Activated T-cell treated with anti-CD3 and anti-CD28 coated beads, Interleukin-2, amount 50 U/mL, for 72 hours (primary cell): ENCODE measurements at places on chromosomes 3 and 15.

DNA sequence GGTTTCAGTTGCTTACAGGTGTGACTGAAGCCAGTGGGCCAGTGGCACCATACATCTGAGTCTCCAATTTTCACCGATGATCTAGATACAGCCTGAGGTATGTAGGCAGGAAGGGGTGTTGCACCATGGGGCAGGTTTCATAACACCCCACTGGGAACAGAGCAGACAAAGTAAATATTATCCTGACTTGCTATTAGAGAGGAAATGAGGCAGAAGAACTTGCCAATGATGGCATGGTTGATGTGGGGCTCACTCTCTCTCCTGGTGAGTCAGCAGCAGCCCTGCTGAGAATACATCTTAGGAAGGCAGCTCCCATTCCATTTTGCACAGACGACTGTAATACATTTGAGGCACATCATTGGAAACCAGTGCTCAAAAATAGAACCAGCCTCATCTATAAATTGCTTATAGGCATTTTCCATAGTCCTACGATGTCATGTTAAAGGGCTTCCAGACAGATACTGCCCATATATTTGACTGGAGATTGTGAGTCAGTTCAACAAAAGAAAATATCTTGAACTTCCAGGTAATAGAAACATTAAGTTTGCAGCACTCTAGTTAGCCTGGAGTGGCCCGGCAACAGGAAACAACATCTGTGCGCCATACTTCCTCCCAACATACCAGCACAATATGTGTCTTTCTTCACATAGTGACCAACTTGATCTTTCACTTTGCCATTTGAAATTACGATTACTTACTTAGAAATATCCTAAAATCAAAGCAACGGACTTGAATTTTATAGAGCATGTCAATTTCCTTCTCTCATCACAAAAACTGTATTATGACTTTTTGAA, 175.5 kb downstream of the NECTIN3 start:
- no peak for DNase-seq

GRCh38 chr3:134312072-134312872, 61.6 kb upstream of the RYK start:
- peak; percentile 16 for DNase-seq

- no peak for DNase-seq
Measured at GRCh38 chr3:172536993-172537419, 13.8 kb upstream of the TNFSF10 start.

GRCh38 chr3:18872466-18872865, 275.8 kb upstream of the KCNH8 start:
- no peak for DNase-seq

- DNase-seq: no peak
Measured at GRCh38 chr3:13403847-13404246, 16.3 kb downstream of the NUP210 start.

- DNase-seq: no peak
Measured at GRCh38 chr15:99252326-99252725, 1.0 kb downstream of the LRRC28 start.

GRCh38 chr3:185830018-185830797, 5.4 kb upstream of the IGF2BP2 start:
- DNase-seq: no peak

DNA sequence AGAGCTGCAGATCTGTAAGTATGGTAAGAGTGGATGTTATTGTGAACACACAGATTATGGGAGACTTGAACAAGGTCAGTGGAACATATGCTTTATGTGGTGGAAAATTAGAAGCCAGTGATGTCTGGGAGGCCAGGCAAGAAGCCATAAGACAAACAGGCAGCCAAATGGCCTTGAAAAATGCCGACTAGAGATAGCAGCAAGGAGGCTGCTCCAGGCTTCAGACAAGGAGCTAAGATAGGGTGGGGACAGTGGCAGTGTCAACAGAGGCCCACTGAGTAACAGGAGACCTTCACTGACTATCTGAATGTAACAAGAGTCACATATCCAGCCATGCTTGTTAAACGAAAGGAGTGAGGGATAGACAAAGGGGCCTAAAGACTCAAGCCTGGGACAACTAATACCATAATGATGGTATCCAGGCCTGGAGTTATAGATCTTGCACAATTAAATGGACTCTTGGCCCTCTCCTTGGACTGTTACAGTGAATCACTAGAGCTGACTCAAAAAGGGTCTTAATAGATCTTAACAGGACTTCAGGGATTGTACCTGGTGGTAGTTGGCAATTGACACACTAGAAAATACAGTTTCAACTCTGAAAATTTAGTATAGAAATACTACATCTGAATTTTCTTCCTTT, 50.6 kb downstream of the CFAP20DC start:
- DNase-seq: no peak

- DNase-seq: no peak
Measured at GRCh38 chr15:74384566-74384880, 17.1 kb upstream of the CYP11A1 start.

DNA sequence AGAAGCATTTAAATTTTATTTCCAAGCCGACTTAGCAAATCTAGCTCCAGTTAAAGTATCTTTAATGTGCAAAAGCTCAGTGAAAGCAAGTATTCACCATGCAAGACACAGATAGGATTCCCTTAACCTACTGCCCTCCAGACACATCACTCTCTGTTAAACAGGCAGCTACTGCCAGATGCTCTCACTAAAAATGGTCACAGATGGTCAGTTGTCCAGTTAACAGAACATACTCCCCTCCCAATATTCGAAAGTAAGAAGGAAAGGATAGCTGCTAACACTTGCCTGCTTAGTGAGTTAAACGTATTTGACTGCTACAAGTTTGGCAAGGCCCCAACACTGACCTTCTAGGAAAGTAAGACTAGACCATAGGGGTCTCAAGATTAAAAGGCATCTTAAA, 73.7 kb downstream of the PRTG start:
- no peak for DNase-seq
